CD4-positive, alpha-beta T cell treated with Interleukin-4 for 4 hours (primary cell): ENCODE measurements at places on chromosomes 13 and 19.

GRCh38 chr19:48646001-48646721, at the start of gene CA11:
Gene CA11 (minus strand): TSS chr19:48646187. CDS start chr19:48645632, 555 bp downstream.
- peak; percentile 91 for DNase-seq

DNA sequence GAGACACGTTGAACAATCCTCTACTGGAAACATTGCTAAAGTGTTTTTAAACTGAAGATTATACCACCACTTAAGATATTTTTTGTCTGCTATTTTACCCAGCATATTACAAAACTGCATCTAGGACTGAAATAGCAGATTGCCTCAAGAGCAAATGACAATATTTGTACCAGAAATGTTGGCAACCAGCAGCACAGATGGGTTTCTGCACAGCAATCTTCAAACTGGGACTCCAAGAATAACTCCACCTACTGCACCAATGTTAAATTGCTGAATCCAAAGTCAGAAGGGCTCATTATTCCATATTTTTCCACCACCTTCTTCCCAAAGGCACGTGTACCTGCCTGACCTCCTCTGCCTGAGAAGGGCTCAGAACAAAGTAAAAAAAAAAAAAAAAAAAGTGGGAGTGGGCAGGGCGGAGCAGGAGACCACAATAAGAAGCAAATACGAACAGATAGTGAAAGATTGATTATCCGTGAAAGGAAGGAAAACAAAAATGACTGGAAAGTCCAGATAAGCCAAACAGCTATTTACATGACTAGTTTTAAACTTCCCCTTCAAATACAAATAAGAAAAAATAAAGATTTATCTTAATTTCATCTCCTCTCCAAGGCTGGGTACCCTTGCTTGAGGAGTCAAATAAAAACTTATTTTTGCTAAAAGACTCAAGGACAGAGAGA, 79.4 kb downstream of the FOXO1 start:
- no peak for DNase-seq

GRCh38 chr19:51772977-51773376, 12.0 kb downstream of the FPR2 start:
- DNase-seq: no peak

- no peak for DNase-seq
These were observed 61.1 kb upstream of the FAM216B start for GRCh38 chr13:42720113-42720857.

DNA sequence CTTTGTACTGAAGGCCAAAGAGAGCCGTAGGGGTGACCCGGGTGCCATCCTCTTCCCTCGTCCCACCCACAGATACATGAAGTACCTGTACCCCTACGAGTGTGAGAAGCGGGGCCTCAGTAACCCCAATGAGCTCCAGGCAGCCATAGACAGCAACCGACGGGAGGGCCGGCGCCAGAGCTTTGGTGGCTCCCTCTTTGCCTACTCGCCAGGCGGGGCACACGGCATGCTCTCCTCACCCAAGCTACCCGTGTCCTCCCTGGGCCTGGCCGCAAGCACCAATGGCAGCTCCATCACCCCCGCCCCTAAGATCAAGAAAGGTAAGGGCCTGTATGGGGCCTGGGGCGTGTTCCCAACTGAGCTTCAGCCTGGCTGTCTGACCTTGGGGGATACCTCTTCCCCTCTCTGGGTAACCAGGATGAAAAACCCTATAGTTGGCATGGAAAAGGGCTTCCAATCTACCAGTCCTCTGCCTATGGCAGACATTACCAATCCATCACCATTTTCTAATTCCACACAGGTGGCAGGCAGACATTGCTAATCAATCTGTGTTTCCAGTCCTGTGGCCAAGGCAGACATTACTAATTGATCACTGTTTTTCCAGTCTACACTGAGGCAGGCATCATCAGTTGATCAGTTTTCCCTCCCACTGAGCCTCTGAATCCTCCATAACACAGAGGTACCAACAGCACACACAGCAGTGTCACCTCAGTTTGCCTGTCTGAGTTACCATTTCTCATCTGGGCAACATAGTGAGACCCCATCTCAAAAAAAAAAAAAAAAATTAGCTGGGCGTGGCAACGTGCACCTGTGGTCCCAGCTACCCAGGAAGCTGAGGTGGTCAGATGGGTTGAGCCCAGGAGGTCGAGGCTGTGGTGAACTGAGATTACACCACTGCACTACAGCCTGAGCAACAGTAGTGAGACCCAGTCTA, 19.1 kb upstream of the WDR18 start:
- DNase-seq: no peak

DNA sequence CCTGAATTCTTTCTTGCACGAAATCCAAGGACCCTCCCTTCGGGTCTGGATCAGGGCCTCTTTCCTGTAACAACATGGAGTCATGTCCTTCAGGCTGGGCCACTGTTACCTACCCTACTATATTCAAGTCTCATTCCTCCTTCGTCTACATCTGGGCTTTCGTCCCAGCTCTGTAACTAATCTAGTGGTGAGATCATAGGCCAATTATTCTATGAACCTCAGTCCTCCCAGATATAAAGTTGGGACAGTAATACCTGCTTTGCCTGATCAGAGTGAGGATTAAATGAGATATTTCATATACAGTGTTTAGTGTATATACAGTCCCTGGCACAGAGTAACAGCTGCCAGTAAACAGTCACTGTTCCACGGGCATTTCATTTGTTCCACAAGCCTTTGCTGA, 48.3 kb upstream of the ATP12A start:
- no peak for DNase-seq

GRCh38 chr19:5139583-5140325, 170.8 kb downstream of the KDM4B start:
- no peak for DNase-seq

DNA sequence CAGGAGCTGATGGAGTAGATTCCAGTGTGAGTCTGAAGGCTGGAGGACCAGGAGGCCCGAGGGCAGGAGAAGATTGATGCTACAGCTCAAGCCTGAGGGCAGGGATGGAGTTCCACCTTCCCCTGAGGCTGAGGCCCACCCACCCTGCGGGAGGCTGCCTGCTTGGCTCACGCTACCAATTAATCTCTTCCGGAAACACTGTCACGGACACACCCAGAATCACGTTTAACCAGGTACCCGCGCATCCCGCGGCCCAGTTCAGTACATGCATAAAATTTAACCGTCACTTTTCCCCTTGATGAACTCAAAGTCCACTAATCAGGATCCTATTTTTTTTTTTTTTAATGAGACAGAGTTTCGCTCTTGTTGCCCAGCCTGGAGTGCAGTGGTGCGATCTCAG, 5.2 kb upstream of the ZNF628 start:
- DNase-seq: no peak

- no peak for DNase-seq
These were observed 5.3 kb upstream of the DOCK9 start for GRCh38 chr13:98983182-98983581.

DNA sequence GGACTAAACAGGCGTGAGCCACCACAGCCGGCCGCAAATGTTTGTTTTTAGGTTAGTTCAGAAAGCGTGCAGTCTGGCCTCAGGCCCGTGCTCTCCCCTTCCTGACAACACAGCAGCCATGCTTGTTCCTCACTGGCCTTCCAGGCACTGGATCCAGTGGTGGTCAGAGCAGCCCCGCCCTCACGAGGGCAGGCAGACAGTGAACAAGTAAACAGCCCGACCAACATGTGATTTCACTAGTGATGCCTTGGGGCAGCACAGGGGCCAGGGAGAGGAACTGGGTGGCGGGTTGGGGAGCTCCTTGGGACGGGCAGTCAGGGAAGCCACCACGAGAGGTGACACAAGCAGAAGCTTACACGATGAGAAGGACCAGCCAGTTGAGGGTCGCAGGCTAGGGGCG, 40.8 kb downstream of the CAPN12 start:
- DNase-seq: no peak

DNA sequence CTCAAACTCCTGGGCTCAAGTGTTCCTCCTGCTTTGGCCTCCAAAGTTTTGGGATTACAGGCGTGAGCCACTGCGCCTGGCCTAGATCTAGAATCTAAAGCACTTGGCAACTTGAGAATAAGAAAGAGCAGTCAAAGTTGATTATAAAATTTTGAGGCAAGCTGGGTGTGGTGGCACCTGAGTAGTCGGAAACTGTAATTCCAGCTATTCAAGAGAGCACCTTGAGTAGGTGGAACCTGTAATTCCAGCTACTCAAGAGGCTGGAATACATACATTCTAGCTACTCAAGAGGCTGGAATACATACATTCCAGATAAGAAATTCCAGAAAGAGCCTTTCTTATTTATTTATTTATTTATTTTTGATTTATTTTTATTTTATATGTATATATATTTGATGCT, 8.3 kb upstream of the NAA16 start:
- no peak for DNase-seq

DNA sequence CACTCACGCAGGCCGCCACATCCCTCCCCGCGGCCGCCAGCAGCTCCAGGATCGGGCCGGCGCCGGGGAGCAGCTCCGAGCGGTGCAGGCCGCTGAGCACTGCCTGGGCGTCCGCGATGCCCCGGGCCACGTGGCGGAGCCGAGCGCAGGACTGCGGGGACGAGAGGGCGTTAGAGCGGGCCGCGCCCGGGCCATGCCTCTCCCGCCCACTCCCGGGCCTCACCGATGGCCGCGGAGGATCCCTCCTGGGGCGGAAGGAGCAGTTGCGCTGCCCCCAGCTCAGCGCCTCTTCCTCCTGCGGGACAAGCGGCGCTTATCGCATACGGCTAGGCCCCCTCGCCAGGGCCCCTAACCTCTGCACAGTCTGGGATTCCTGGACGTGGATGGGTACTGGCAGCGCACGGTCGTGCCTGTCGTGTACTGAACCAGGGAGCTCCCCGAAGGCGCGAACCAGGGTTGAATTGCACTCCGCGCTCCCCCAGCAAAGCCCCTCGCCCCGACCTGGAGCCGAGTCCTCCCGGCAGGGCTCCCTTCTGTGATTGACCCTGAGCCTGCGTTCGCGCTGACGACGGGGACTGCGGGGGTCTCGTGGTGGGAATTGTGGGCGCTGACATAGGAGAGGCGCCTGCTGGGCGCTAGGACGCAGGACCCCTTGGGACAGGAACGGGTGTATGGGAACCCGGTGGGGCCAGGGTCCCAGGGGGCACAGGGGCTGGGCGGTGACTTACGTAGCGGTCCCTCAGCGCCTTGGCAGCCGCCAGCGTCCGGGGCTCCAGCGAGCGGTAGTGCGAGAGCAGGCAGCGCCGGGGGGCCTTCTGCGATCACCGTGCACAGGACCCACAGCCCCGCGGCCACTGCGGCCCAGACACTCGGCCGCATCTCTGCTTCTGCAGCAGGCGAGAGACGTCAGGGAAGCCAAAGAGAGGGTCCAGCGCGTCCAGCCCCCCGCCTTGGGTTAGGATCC, 673 bp downstream of the IFNL4 start:
- no peak for DNase-seq

DNA sequence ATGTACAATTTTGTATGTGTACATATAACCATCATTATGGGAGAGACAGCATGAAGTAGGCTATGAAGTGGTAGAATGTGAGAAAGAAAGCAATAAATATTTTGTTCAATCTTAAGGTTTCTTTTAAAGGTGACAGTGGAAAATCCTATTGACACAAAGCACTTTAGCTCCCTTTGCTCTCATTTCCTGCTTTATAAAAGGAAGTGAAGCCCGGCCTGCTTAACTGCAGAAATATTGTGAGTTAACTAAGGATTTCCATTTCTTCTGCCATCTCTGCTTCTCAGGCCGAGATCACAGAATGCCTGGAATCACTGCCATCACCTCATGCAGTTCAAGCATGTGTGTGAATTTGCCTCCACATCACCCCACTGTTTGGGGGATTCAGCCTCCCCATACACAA, 83.5 kb downstream of the FRY start:
- no peak for DNase-seq

DNA sequence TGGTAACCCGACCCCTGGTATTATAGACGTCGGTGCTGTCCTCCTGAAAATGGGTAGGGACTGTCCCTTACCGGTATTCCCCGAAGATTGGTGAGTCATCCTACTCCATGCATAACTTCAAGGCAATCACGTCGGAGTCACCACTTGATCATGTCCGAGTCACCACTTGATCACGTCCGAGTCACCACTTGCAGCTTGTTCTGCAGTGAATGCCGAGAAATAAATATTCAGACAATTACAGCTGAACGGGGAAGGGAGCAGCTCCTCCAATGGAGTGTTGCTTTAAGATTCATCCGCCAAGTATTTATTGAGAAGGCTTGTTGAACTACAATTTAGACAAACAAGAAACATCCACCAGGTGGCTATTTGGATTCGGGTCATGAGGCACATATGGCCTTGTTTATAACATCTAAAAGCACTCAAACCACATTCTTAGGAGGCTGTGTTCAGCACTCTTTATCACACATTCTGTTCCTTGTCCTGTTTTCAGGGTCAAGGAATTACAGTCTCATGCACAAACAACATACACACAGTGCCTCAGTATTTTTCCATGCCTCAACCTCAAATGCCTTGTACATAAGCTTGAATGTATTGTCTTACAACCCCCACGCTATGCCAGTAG, 43.1 kb downstream of the ZNF726 start:
- DNase-seq: no peak

DNA sequence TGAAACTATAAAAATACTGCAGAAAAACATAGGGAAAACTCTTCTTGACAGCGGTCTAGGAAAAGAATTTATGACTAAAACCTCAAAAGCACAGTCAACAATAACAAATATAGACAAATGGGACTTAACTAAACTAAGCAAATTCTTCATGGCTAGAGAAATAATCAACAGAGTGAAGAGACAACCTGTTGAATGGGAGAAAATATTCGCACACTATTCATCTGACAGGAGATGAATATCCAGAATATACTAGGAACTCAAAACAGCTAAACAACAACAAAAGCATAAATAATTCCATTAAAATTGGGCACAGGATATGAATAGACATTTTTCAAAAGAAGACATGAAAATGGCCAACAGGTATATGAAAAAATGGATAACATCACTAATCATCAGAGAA, 303.6 kb upstream of the PRR20A start:
- DNase-seq: no peak

GRCh38 chr19:42554046-42554575, 25.8 kb upstream of the CEACAM1 start:
- DNase-seq: no peak

DNA sequence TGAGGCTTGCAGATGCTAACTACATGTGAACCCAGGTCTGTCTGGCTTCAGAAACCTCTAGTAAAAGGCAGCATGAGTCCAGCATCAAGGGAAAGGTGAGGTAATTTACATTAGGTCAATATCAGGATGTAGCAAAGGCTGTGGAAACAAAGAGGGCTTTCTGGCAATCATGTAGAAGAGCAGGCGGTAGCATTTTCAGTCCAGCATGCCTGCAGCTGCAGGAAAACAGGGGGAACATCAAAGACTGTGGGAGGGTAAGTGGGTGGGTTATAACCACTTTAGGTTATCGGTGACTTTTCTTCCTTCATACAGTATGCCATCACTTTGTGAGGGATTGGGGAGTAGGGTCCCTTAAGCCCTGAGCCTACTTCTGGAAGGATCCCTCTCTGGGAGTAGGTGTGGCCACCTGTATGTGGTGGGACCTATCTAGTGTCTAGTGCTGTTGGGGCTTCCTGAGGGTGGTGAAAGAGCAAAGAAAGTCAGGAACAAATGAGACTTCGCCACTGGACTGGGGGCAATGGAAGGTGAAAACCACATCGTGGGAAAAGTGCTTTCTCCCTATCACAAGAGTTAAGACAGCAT, 10.8 kb downstream of the SUGP2 start:
- no peak for DNase-seq
